ENCODE measurements at places on chromosomes 16 and 17. TPM values are rescaled to one million over a fixed set of nuclear protein-coding genes. Genes with fewer than 3 reads are reported as not detected.

The KRT32 gene
- total RNA-seq: not detected

The LGALS9B gene
- total RNA-seq: 0.23 TPM

The CRISPLD2 gene
- 13.1 TPM for total RNA-seq

The TBC1D3G gene
- not detected for total RNA-seq

The INPP5K gene
- total RNA-seq: 32.2 TPM

The AIPL1 gene
- total RNA-seq: not detected

The KRTAP4-1 gene
- total RNA-seq: not detected

The ITGA3 gene
- total RNA-seq: 26.2 TPM

The STH gene
- total RNA-seq: not detected

The LPO gene
- not detected for total RNA-seq

The CA10 gene
- not detected for total RNA-seq

The SLC13A2 gene
- total RNA-seq: not detected

The TNFRSF17 gene
- total RNA-seq: not detected

The SGCA gene
- 132 TPM for total RNA-seq

The PRKAR1A gene
- total RNA-seq: 768 TPM

The CYB561 gene
- 22.3 TPM for total RNA-seq

The CSH1 gene
- total RNA-seq: not detected

The PLA2G10 gene
- not detected for total RNA-seq

The ELMO3 gene
- total RNA-seq: 0.78 TPM

The CAVIN1 gene
- total RNA-seq: 256 TPM

The ZNF423 gene
- total RNA-seq: 14.4 TPM

The TTLL6 gene
- total RNA-seq: 0.06 TPM

The DLX4 gene
- total RNA-seq: 0.12 TPM

The GDPD3 gene
- 3.5 TPM for total RNA-seq

The NSF gene
- 34.3 TPM for total RNA-seq

The SPATA32 gene
- not detected for total RNA-seq

The ENPP7 gene
- total RNA-seq: not detected

The HASPIN gene
- 0.15 TPM for total RNA-seq

The GCGR gene
- not detected for total RNA-seq

All from right cardiac atrium (tissue), 5 donors.